T-helper 2 cell treated with Interferon-gamma antibody and Interleukin-4, amounts not matched to agents 5 μg/mL and 100 μg/mL, for 36 hours (primary cell): ENCODE measurements at places on chromosomes 3 and 15.
A peak's percentile ranks its signal among the peaks of the same experiment; 100 is the strongest.

DNA sequence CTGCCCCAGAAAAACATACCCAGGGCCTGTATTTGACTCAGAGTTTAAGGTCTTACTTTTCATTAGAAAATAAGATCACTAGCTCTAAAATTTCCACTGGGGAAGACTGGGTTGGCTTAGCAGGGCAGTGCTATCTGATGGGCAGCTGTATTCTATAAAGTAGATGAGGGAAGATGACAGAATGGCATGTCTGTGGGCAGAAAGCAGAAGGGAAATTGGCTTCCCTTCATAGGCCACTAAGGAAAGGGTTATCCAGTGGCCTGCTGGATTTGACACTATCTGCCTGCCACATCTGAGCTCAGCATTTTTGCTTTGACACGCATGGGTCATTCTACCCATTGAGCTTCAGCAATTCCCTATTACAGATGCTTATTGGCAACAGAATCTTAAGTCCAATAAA is 461.3 kb upstream of the RASGRP1 start:
- no peak for DNase-seq

DNA sequence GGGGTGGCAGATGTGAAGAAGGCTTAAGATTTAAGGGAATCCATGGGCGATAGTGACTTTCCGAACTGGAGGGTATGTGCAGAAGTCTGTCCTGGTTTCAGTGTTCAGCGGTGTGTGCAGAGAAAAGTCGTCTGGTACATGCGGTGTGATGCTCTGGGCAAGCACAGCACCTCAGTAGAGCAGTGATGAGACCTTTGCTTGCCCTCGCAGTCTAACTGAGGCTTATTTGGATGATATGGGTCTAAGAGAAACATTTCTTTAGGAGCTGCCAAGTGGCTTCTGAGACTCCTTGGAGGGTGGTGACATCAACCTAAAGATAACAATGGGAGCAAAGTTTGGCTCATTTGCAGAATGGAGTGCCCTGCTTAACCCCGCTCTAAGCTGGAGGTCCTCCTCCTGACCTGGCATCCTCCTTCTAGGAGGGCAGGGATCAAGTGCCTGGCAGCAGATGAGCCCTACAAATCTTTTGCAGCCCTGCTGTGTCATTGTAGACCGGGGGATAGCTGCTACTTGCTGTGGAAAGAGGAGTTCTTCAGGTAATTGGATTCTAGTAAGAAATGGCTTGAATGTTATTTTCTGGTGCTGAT is 228.1 kb upstream of the AZI2 start:
- no peak for DNase-seq

DNA sequence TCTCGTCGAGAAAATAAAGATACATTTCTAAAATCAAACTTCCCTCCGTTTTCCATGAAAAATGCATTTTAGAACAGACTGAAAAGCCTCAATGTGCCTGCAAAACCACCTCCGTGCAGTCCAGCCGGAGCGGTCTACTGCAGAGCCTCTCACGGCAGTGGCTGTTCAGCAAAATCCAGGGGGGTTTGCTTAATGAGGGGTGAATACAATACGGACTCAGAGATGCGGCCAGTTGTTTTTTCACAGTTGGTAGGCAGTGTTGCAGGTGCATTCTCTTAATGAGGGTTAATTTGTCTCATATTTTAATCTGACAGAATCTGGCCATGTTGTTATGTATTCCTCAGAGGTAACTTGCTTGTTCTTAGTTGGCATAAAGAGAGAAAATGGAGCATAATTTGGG is 223.0 kb downstream of the EBLN2 start:
- no peak for DNase-seq

GRCh38 chr3:94616833-94617232 is 554.0 kb downstream of the NSUN3 start:
- DNase-seq = no peak

GRCh38 chr15:70810916-70811578 is 42.9 kb downstream of the LARP6 start:
- no peak for DNase-seq

- DNase-seq = no peak
Measured at GRCh38 chr3:168052515-168052914, 43.2 kb downstream of the GOLIM4 start.

- DNase-seq = no peak
Measured at GRCh38 chr15:101131489-101132389, 120.1 kb downstream of the CHSY1 start.

GRCh38 chr15:52529341-52529924 is 753 bp upstream of the MYO5A start:
- DNase-seq = no peak

DNA sequence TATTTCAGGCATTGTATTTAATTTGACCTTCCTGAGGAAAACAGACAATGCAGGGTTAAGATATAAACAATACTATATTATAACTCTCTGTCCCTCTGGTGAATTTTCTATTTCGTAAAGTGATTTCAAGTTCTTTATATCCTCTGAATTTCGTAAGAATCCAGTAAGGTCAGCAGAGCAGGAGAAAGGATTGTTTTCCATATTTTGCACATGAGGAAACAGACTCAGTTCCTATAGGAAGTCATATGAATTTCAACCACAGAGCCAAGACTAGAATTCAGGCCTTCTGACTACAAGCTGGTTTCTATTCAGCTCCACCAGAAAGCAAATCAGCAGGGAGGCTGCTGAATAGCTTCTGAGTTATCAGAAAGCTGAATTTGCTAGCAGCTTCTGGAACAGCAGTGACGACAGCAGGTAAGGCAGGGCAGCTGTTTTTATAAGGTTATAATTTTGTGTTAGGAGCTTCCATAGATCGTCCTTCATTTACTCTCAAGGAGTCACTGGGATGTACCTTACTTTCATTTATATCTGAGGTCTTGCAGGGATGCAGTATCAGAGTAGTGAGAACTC is 11.1 kb upstream of the PLAAT1 start:
- no peak for DNase-seq

- no peak for DNase-seq
Measured at GRCh38 chr15:61025308-61025707, 203.8 kb downstream of the RORA start.

DNA sequence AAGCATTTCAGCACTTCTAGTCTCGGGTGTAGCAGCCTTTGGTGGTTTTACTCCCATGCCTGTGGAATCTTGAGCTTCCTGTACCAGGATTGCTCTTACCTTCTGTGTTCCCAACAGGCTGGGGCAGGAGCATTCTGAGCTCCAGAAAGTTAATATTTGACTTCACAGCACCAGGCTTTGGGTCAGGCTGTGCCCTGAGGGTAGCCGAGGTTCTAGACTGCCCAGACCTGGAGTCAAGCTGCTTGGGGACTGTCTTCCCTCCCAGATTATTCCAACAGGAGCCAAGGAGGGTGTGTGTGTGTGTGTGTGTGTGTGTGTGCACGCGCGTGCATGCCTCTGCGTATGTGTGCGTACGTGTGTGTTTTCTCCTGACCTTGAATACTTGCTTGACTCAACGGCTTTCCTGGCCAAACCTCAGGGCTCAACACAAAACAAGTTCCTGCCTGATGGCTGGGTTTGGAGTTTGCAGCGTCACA is 94.8 kb downstream of the FLNB start:
- no peak for DNase-seq

- no peak for DNase-seq
Measured at GRCh38 chr3:151306168-151306810, 10.3 kb downstream of the GPR87 start.

DNA sequence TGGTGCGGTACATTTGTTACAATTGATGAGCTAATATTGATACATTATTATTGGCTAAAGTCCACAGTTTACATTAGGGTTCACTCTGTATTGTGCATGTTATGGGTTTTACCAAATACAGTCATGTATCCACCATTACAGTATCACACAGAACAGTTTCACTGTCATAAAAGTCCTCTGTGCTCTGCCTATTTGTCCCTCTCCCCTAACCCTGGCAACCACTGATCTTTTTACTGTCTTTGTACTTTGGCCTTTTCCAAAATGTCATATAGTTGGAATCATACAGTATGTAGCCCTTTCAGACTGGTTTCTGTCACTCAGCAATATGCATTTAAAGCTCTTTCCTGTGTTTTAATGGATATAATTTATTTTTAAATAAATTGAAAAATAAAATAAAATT is 83.1 kb upstream of the SLC4A7 start:
- DNase-seq = no peak

- DNase-seq = no peak
Measured at GRCh38 chr15:30958219-30958618, 33.2 kb downstream of the MTMR10 start.

GRCh38 chr3:190180268-190180667 is 59.6 kb upstream of the P3H2 start:
- no peak for DNase-seq

- no peak for DNase-seq
Measured at GRCh38 chr3:135056084-135056730, 261.1 kb downstream of the EPHB1 start.

GRCh38 chr15:66875588-66876420 is 173.8 kb downstream of the SMAD6 start:
- no peak for DNase-seq

DNA sequence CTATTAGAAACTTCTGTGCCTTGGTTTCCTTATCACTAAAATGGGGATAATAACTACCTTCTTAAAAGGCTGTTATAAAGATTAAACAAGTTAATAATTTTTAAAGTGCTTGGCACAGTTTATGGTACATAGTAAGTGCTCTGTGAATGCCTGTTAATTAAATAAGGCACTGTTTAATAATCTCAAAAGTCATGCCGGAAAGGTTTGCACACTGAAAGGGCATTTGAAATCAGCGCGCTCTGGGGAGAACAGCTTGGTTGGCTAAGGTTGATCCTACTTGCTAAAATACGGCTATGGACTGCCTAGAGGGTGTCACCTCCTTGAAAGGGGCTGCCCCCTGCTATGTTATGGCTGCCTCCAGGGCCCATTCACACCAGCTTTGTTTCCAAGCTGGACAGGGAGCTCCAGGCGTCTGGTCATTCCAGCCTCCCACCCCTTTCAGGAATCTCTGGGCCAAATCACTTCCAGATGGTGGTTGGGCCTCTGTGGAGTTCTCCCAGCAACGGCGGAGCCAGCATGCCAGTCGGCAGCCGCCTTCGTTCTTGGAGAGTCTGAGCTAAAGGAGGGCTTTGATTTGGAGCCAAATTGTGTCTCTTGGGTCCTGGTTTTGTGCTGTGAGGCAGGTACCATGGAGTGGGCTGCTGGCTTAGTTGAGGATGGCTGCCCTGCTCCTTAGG is 5.9 kb downstream of the FLNB start:
- no peak for DNase-seq

DNA sequence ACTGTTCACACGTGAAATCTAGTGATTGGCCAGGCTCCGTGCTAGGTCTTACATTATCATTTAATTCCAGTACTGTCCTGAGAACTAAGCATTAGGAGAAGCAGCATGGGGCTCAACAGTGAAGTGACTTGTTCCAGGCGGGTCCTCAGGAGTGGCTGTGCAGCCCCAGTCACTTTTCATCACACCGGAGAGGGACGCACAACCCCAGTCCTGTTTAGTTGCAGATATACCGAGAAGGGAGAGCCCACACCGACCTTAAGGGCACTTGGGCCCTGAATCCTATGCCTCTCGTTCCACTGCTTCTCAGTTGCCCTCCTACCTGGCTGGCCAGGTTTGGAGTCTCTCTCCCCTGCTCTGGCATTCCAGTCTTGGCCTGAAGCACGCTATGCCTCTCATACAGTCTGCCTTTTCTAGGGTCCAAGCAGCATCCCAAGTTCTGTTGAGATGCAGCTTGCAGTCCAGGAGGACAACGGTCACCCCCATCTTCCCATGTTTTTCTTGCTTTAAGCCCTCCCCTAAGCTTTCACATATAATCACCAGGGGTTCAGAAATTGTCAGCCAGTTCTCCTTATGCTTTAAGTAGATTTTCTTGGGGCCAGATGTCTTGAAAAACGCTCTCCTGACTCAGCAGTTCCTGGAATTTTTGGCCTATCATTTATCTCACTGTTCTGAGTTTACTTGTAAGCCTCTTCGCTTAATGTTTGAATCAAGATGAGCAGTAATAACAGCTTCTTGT is 10.1 kb downstream of the FAM131A start:
- no peak for DNase-seq

DNA sequence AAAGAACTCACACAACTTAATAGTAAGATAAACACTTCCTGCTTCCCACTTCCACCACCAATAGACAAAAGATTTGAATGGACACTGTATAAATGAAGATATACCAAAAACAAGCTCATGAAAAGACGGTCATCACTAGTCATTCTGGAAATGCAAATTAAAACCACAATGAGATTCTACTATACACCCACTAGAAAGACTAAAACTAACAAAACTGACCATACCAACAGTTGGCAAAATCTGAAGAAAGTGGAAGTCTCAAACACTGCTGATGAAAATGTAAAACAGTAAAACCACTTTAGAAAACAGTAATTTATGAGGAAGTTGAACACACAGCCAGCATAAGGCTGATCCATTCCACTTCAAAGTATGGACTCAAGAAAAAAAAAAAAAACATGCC is 35.6 kb upstream of the CD96 start:
- no peak for DNase-seq

DNA sequence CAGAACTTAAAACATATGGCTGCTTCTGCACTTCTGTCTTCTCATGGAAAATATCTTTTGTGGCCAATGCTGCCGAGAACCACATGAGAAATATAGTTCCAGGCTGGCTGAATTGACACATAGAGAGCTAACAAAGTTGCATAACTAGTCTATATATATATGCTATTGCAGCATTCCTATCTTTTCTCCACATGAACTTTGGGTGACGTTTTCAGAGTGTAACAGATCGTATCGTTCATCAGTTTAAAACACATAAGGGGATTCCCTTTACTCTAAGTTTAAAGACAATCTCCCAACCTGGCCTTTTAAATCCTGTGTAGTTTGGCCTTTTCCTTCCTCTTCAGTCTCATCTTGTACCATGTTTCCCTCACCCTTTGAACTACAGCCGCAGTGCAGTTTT is 394.2 kb upstream of the CBLB start:
- DNase-seq = no peak

DNA sequence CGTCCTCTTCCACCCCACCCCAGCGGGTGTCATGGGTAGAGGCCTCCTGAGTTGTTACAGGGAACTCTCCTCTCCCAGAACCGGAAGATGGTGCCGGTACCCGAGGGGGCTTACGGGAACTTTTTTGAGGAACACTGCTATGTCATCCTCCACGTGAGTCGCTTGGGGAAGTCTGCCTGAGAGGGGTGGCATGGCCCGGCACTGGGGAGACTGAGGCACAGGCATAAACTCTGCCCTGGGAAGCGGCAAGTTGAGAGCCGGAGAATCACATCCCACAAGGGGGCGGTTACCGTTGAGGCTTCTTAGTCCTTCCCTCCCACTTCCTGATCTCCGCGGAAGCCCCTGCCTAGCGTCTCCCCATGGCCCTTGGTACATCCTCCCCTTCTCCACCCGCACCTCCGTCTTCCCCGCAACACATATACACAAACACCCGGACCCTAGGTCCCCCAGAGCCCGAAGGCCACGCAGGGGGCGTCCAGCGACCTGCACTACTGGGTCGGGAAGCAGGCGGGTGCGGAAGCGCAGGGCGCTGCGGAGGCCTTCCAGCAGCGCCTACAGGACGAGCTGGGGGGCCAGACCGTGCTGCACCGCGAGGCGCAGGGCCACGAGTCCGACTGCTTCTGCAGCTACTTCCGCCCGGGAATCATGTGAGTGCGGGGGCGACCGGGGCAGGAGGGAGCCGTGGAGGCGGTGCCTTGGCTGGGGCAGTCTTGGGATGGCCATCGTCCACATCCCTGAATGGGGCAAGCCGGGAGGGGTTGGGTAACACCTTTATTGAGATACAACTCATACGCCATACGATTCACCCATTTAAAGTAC is 3.4 kb downstream of the VILL start:
- peak; percentile 71 for DNase-seq

GRCh38 chr15:100652116-100652515 is 49.7 kb downstream of the ASB7 start:
- no peak for DNase-seq

GRCh38 chr3:157914882-157915281 is 191.3 kb downstream of the SHOX2 start:
- DNase-seq = no peak
